ENCODE measurements at places on chromosomes 7 and 10. TPM values are rescaled to one million over a fixed set of nuclear protein-coding genes. Genes with fewer than 3 reads are reported as not detected.

The TMEM140 gene
- total RNA-seq: 36.8 TPM

The FAM25C gene
- not detected for total RNA-seq

The GJC3 gene
- 0.16 TPM for total RNA-seq

The NANOS1 gene
- total RNA-seq: 0.16 TPM

The VGF gene
- total RNA-seq: not detected

The RPS24 gene
- total RNA-seq: 1,926 TPM

The GFRA1 gene
- total RNA-seq: 1.6 TPM

The CALML5 gene
- total RNA-seq: not detected

The SOSTDC1 gene
- total RNA-seq: not detected

The NRF1 gene
- 8.4 TPM for total RNA-seq

The BTBD16 gene
- not detected for total RNA-seq

The CYP3A7 gene
- not detected for total RNA-seq

The OPN1SW gene
- total RNA-seq: 1.1 TPM

The PKD1L1 gene
- total RNA-seq: 6.3 TPM

The CALHM3 gene
- not detected for total RNA-seq

The RARRES2 gene
- not detected for total RNA-seq

The GPR146 gene
- 48.2 TPM for total RNA-seq

The SAMD9 gene
- 13.0 TPM for total RNA-seq

The NAT16 gene
- not detected for total RNA-seq

The OR2A5 gene
- total RNA-seq: not detected

The MDFIC gene
- total RNA-seq: 36.6 TPM

The C10orf67 gene
- not detected for total RNA-seq

The CPA1 gene
- total RNA-seq: not detected

The OPN4 gene
- not detected for total RNA-seq

The HOXA1 gene
- 0.49 TPM for total RNA-seq

The ANKRD61 gene
- total RNA-seq: not detected

The GPAM gene
- 9.8 TPM for total RNA-seq

The PKD2L1 gene
- not detected for total RNA-seq

The CTAGE15 gene
- total RNA-seq: not detected

The CC2D2B gene
- total RNA-seq: not detected

The CYP3A4 gene
- total RNA-seq: not detected

The CYP26C1 gene
- total RNA-seq: 2.1 TPM

The ZNF804B gene
- total RNA-seq: not detected

The COMMD3 gene
- total RNA-seq: 36.4 TPM

The TMEM270 gene
- not detected for total RNA-seq

The SPDYE6 gene
- total RNA-seq: 0.06 TPM

The TFPI2 gene
- 81.8 TPM for total RNA-seq

The CTAGE4 gene
- total RNA-seq: not detected

The HMX2 gene
- total RNA-seq: not detected

The ARHGAP21 gene
- 45.0 TPM for total RNA-seq

The ADAM22 gene
- total RNA-seq: 0.16 TPM

The ADRA2A gene
- 0.16 TPM for total RNA-seq

The SEM1 gene
- 90.2 TPM for total RNA-seq

The C7orf33 gene
- total RNA-seq: not detected

The ANXA8 gene
- not detected for total RNA-seq

The GDF10 gene
- not detected for total RNA-seq

The TES gene
- total RNA-seq: 105 TPM

The SEMA3E gene
- 0.32 TPM for total RNA-seq

The SLC25A28 gene
- total RNA-seq: 17.1 TPM

The LGI1 gene
- total RNA-seq: not detected

The FRMPD2 gene
- 0.50 TPM for total RNA-seq

The CLCN1 gene
- not detected for total RNA-seq

The CYP3A5 gene
- not detected for total RNA-seq

The TEX36 gene
- not detected for total RNA-seq

Data from bladder microvascular endothelial cell (primary cell).